ENCODE measurements at places on chromosomes 2 and 18.

GRCh38 chr2:212549941-212550340, 11.3 kb upstream of the ERBB4 start:
- no peak for DNase-seq

GRCh38 chr2:130836501-130837174, at the start of gene ARHGEF4:
Gene ARHGEF4 (plus strand): TSS chr2:130836914. CDS start chr2:130836954, 40 bp downstream.
- no peak for DNase-seq

DNA sequence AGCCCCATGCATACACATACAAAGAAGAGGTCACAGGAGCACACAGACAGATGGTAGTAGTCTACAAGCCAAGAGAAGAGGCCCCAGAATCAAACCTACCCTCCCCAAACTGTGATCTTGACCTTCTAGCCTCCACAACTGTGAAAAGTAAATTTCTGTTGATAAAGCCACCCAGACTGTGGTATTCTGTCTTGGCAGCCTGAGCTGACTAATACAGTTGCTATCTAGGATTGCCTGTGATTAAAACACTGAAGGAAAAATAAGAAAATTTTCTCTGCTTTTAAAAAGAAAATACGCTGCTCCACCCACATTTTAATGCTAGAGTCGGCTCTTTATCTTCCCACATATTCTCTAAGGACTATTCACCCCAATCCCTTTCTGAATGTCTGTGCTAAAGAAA, 143.7 kb upstream of the TMEM200C start:
- no peak for DNase-seq

DNA sequence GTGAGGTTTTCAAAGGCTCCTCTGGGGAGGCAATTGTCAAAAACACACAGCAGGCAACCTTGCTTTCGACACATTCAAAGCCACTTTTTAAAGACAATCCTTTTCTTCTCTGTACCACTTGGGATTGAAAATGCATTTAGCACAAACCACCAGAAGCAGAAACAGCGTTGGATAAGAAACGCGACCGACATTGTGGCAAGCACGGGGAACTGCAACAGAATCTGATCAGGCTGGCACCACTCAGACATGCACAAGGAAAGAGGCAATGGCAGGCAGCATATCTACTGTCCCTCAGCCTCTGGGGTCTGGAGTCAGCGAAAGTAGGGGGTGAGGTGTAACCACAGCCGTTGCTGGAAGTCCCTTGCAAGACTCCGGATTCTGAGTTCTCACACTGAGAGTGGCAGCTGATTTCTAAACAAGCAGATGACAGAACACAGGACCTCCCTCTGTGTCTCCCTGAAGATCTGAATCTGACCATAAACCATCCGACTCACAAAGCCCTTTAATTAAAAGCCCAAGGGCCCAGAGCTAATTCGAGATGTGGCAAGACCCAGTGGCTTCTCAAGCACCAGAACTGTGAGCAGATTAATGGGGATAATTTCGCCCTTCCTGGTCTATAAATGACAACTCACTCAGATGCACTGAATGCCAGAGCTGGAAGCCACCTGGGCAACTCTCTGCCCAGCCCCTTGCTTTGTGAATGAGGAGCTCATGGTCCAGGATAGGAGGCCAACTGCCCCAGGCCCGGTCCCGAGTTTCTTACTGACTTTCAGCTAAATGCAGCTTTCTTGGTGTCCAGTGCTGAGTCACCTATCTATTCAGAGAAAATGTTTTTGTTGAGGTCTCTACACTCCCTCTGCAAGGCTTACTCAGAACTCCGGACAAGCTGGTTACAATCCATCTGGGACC, 29.6 kb downstream of the CYRIA start:
- DNase-seq = no peak

DNA sequence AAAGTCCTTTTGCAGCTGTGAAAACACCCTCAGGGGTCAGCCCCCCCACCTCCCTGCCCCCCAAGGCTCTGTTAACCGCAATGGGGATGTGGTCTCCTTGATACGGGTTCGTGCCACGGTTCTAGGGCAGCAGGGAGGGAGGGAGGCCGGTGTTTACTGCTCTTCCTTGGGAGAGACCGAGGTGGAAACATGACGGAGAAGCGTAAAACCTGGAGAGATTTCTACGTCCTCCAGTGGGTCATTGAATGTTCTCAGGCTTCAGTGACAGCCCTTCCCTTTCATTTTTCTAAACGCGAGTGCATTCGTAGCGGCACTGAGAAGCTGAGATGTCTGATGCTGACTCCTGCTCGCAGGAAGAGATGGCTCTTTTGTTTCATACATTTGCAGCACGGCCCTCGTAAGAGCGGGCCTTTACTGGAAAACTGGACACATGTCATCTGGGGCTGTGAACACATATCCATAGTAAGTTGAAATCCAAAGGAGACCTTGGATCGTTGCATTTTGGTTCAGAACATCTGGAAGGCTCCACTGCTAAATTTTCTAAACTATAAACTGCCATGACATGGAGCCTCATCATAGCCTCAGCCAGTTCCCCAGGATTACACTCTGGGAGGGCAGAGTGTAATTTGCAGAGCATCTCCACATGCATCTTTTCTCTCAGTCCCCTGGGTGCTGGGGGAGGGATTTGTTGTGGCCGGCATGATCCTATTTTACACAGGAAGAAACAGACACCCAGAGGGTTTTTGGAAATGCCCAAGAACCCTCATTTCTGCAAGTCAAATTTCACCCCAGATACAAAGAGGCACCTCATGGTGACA, 40.6 kb upstream of the HDAC4 start:
- DNase-seq = no peak

DNA sequence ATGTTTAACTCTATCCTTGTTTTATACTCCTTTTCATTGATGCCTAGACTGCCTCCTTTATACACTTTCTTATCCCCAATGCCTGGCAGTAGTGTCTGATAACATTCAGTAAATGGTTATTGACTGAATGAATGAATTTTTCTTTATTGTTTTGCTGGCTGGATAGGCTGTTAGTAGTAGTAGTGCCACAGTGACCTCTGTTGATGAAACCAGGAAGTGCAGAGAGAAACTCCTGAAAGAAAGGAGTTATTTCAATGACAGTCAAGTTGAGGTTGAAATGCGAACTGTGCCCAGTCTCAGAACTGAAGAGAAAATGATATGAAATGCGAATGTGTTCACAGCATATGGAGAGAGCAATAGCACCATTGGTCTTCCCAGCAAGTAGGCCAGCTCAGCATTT, 26.8 kb upstream of the SLC9A2 start:
- DNase-seq = peak; percentile 21

GRCh38 chr2:25380586-25381375, 39.1 kb upstream of the DNMT3A start:
- no peak for DNase-seq

- DNase-seq = no peak
These were observed 168.5 kb downstream of the CBLN2 start for GRCh38 chr18:72375618-72376017.

DNA sequence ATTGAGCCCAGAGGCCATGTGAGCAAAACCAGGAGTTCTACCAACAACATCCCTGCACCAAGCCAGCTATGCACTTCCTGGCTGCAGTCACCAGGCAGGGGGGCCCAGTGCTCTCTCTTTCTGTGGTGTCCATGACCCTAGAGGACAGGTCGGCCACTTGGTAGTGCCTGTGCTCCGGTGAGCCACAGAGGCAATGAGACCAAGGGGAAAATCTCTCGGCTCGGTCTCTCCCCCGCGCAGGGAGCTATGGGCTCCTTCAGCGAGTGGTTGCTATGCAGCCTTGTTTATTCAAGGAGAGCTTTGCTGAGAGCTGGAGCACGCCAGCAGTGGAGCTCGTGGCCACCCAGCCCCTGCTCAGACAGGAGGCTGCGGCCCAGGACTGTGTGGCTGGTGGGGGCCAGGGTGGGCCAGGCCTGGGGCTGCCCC, at the start of gene TOGARAM2:
TSS of gene TOGARAM2 (plus strand) at position 283 of the 426 bp plus-strand sequence. CDS start 13,537 bp downstream, outside the sequence.
- DNase-seq = no peak

- DNase-seq = no peak
These were observed 116.0 kb downstream of the EN1 start for GRCh38 chr2:118731413-118731812.

GRCh38 chr2:44929159-44929734, 12.3 kb upstream of the SIX3 start:
- DNase-seq = no peak

- DNase-seq = no peak
These were observed 66.0 kb upstream of the HDAC4 start for GRCh38 chr2:239466755-239467271.

DNA sequence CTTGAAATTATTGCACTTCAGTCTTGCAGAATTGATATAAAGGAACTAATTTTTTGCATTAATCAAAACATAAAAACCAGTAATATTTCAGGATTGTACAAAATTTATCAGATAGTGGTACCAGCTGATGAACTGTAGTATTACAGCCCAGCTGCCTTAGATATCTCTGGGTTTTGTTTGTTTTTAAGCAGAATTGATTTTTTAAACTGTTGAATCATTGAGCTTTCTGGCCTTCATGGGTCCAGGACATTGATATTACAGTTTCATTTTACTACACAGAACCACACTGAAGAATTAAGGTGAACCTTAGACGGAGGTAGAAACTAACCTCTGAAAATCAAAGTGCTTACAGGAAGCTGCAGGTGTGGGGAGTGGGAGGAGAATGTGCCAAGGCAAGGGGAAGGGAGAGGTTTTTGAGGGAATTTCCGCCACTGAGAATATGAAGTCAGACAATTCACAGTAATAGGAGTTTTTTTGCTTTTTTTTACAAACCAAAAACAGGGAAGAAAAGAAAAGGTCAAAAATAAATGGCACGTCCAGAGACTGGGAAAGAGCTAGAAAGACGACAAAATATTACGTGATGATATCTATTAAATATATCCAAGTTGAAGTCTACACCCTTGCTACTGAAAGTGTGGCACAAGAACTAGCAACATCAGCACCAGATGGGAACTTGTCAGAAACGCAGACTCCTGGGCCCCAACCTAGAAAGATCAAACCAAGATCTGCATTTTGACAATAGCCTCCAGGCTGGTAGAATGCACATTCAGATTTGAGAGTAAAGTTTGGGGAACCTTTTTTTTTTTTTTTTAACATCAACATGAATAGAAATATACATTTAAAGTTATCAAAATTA, 40.8 kb upstream of the SPAG16 start:
- DNase-seq = no peak

DNA sequence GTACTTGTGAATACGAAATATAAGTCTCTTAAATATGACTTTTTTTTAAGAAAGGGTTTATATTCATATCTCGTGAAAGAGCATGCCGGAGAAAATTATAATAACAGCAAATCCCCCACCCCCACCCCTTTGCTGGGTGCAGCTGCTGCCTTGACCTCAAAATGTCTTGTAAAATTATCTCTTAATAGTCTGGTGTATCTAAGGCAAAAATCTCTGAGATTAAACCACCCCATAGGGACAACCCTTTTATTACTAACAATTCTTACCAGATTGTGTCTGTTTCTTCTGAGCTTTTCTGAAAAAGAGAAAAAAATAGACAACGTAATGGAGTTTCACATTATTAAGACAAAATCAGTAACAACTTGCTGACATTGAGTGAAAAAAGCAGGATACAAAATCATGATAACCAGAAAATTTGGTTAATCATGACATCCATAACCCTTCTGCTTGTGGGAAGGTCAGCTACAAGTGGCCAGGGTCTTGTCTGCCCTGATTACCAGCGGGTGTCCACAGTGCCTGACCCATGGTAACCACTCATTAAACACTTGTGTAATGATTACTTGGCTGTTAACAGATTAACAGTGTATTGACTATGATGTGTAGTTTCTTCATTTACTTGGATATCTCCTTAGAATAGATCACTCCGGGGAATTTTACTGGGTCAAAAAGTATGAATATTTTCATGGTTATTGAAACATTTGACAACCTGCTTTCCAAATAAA, 1.5 kb downstream of the STRADB start:
- no peak for DNase-seq

DNA sequence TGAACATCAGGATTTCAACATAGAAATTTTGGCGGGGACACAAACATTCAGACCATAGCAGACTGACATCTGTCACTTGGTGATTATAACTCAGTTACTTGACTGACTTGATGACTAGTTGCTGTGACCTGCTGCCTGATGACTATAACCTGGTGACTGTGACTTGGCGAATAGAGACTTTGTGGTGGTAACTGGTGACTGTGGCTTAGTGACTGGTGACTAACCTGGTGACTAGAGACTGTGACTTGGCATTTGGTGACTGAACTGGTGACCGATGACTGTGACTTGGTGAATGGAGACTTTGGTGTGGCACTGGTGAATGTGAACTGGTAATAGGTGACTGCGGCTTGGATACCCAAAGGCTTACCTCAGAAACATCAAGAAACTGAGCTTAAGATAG, 563.1 kb upstream of the FAM98A start:
- no peak for DNase-seq

DNA sequence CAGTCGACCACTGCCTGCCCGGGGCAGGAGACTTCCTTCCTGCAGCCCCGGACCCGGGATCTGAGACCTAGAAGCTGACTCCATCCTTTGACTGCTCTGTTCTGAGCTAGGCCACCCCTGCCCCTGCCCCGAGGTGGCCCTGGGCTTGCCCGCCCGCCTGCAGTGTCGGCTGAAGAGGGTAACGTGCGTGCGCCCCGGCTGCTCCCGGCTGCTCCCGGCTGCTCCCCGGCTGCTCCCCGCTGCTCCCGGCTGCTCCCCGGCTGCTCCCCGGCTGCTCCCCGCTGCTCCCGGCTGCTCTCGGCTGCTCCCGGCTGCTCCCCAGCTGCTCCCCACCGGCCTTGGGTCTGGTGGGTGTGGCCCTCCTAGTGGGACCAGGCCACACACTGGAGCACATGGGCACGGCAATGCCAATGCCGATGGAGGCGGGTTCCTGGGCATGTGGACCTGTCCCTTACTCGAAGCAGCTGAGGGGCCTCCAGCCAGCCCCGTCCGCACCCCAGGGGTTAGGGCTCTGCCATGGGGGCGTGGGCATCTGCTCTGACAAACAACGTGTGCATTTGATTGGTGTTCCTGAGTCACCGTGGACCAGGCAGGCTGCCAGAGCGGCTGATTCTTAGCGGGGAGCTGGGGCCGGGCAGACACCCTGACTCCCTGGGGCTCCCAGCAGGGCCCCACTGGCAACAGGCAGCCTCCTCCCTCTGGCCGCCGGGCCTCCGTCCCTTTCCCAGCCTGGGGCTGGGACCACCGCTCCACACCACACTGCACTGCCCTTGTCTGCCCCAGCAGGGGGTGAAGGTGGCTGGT, 2.0 kb upstream of the GAL3ST2 start:
- no peak for DNase-seq

GRCh38 chr2:226526716-226527115, 272.9 kb downstream of the IRS1 start:
- no peak for DNase-seq

DNA sequence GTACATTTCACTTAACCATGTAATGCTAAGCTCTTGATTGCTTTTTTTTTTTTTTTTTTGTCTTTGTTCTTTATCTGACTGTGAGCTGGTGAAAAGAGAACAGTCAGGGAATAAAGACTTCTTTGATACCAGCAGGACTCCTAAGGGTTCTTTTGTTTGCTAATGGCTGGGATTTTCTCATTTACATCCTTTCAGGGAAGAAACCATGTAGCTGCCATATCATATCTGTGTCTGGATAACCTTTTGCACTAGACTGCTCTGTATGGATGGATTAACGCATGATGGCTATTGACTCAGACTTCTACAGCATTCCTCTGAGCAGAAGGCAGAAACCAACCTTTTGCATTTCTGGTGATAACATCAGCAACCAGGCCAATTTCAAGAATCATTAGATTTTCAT, 504.0 kb downstream of the LRRTM4 start:
- DNase-seq = no peak

GRCh38 chr2:160491911-160492371, 1.7 kb downstream of the RBMS1 start:
- DNase-seq = no peak

GRCh38 chr2:170930131-170930990, 1.3 kb downstream of the GORASP2 start:
- DNase-seq = peak; percentile 50
